Fibroblast of the aortic adventitia (primary cell): ENCODE measurements at places on chromosomes 3 and 15. TPM values are rescaled to one million over a fixed set of nuclear protein-coding genes. Genes with fewer than 3 reads are reported as not detected.

DNA sequence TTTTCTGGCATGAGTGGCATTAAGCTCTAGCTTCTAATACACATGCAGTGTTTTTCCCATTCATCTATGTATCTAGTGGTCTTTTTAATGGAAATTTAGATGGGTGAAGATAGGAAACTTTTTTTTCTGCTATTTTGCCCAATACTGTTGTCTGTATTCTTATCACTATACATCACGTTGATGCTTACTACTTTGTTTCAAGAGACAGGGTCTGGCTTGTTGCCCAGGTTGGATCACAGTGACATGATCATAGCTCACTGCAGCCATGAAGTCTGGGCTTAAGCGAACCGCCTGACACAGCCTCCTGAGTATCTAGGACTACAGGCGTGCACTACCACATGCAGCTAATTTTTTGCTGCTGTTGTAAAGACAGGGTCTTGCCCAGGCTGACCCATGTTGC, 84.6 kb downstream of the PEAK1 start:
- DNase-seq = peak; percentile 40

DNA sequence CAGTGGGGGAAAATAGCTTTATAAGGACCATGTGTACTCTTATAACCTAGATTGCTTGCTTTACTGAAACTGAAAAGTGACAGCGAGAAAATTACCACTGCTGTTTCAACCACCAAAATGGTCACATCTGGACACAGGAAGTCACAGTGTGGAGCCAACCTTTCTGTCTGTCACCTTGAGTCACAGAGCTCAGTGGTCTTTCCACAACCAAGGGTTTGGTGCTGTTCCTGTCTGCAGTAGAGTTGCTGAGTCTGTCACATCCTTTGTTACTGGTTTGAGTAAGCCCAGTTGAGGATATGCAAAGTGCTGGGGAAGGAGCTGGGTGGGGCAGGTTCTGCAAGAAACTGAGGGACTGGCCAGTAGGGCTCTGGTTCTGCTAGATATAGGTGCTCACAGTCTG, 139.1 kb upstream of the EIF1B start:
- DNase-seq = no peak

DNA sequence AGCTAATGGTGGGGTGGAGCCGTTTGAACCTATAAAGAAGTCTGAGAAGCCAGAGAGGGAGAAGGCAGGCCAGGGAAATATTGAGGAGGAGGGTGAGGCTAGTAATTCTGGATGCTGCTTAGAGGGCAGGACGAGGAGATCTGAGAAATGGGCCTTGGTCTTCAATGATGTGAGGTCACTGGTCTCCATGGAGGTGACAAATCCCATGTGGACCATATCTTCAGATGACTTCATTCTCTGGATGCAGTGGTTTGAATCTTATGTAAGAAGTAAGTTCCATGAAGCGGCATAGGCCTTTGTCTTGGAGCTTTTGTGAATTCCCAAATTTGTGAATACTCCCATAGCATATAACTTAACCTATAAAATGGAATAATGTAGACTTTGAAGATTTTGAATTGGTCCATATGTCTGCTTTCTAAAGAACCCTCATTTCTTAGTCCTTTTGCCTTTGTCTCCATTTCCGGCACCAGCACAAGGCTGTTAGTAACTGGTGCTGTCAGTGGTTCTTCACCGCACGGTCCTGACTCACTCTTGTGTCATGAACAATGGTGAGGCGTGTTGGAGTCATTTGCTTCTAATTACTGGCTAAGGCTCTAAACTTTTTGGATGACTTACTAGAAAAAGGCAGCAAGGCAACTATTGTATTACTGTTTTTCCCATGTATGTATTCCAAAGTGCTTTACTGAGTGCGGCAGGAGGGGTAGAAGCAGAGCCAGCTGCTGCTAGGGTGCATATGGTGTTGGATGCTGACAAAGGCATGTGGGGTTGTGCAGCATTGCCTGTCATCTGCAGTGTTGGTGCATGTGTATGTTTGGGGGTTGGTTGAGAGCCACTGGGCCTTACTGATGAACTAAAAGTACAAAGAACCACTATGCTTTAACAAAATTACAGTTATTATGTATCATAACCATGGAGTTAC, 279.3 kb upstream of the C2CD4B start:
- DNase-seq = peak; percentile 98

GRCh38 chr3:31086698-31087097, 192.2 kb upstream of the GADL1 start:
- DNase-seq = no peak

DNA sequence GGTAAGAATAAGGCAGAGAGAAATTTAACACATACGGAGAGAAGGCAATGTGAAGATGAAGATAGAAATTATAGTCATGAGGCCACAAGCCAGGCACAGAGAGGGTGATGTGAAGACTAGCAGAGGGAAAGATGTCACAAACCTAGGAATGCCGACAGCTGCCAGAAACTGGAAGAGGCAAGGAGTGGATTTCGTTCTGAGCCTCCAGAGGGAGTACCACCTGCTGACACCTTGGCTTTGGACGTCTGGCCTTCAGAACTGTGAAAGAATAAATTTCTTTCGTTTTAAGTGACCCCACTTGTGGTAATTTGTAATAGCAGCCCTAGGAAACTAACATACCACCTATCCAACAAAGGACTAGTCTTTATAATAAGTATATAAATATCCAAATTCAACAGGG, 5.0 kb upstream of the SGO1 start:
- DNase-seq = no peak

GRCh38 chr3:40713306-40713705, 188.5 kb downstream of the ZNF621 start:
- DNase-seq = no peak

DNA sequence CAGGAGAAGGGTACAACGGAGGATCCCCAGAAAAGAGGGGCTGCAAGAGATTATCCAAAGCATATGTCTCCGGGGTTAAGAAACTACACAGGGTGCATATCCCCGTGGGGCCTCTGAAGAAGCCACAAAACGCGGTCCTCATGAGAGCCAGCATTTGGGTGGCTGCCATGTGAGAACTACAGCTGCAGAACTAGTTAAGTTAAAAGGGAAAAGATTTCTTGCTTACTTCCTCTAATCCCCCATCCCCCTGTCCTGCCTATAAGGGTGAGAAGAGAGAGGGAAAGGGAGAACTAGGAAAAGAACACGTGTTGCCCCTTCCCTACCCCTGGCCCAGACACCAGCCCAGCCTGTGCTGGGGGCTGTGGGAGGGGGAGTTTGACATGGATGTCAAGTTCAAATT, 70.4 kb upstream of the PCSK6 start:
- DNase-seq = no peak

DNA sequence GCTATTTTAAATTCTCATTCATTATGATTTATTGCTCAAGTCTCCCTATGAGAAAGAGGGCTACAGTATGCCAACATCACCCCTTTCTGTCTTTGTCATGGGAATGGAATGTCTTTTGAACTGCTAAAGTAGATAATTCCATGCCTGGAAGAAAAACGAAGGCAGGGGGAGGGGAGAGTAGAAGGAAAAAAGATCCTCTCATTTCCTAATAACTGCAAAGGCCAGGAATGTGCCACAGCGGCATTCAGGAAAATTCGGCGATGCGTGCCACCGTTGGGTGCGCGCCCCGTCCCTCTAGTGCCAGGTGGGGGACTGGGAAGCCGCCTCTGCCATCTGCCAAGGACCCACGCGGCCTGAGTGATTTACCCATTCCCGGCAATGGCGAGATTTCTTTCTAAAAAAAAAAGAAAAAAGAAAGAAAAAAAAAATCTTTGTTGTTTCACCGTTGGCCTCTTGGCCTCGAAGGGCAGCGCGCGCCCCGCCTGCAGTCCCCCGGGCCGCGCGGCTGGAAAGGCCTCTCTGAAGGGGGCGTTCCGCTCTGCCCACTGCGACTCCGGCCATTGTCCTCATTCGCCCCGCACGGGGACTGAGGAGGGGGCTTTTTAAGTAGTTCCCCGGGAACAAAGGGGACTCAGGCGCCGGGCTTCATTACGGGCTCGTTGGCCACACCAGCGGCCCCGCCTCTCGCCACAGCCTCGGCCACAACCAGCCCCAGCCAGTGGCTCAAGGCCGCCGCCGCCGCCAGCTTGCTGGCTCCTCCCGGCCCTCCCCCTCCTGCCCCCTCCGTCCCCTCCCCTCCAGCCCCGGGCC, 54.5 kb downstream of the CPN2 start:
- DNase-seq = peak; percentile 92

DNA sequence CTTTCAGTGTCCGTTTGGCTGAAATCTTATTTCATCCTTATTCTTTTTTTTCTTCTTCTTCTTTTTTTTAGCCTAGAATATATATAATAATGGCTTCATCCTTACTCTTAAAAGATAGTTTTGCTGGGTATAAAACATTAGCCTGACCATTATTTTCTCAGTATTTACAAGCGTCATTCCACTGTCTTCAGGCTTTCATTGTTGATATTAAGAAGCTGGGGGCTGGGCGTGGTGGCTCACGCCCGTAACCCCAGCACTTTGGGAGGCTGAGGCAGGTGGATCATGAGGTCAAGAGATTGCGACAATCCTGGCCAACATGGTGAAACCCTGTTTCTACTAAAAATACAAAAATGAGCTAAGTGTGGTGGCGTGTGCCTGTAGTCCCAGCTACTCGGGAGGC, 10.6 kb downstream of the ZNF710 start:
- DNase-seq = no peak

DNA sequence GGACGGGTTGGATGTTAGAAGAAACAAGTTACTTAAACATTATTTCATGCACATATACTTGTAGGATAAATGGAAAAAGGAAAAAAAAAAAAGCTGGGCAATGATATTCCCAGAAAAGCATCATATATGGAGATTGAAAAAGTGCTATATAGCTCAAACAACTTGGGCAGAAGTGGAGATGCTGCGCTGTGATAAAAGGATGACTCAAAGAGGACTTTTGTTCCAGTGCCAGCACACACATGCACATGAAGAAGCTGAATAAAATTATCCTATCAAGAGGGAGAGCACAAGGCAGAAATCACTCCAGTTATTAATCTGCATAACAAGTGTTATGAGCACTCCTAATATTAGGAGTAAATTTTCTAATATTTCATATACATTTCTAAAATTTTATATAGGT, 30.9 kb downstream of the FRMD4B start:
- DNase-seq = peak; percentile 5

GRCh38 chr15:57386976-57387375, 10.7 kb downstream of the CGNL1 start:
- no peak for DNase-seq

DNA sequence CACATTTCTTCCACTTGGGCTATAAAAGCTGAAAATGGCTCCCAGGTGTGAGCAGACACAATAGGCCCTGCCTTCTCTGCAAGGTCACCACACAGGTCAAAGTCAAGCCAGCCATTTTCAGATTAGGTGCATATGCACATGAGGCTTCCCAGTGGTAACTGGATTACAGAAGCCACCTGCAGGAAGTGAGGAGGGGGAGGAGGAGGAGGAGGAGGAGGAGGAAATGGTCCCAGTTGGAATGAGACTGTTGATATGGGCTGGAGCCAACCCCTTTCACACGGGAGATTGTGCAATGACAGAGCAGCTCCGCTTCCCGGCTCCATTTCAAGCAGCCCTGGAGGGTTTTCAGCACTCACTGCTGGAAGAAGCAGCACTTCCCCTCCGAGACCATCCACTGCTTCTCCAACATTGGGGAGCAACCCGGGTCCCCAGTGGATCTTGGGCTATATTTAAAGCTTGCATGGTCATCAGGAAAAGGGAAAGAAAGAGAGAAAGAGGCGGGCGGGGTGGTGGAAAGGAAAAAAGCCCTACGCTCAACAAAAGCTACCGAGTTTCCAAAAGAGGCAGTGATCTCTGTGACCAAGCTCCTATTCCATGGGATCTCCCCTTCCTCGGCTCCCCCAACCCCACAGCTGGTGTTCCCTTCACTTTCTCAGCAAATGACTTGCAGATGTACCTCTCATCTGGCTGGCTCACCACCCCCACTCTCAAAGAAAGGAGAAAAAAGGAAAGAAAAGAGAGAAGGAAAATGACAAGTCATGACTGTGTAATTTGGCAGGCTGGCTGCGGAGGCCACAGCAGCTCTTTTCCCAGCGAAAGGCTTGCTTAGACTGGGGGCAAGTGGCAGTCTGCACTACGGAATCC, 58.3 kb downstream of the LRIG1 start:
- peak; percentile 90 for DNase-seq

DNA sequence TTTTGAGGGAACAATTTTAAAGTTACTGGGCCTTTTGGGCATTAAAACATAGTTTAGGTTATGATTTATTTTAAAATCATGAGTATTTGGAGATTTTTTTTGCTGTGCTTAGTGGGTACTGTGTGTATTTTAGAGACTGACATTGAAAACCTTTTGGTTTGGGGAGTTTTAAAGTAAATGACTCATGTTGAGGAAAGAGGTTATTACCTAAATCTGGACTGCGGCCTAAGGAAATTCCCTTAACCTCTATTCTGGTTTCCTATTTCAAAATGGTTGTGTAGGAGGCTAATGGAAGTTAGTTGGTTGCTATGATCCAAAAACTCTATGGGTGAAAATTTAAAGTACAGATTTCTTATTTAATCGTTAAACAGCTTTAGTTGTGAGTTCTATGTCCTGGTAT, 57.3 kb upstream of the DPH6 start:
- DNase-seq = peak; percentile 69

DNA sequence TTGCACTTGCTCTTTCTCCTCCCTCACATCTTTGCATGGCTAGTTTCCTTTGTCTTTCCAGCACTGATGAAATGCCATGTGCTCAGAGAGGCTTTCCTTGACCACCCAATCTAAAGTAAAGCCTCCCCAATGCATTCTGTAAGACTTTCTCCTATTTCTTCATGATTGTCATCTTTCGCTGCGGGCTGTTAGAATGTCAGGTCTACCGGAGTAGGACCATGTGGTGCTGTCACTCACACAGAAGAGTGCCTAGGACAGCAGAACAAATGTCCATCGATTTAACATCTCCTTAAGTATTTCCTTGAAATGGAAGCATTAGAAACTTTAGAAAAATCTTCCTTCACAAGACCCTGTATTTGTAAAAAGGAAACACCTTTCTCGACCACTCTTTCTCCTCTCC, 99.9 kb upstream of the TMC3 start:
- no peak for DNase-seq

COL8A1 gene
- 24.3 and 25.1 TPM in 2 replicates for total RNA-seq

PRSS50 gene
- total RNA-seq = not detected in 2 replicates

ROPN1 gene
- total RNA-seq = not detected in 2 replicates

KCTD6 gene
- total RNA-seq = 17.8 and 17.9 TPM in 2 replicates

PCLAF gene
- total RNA-seq = 6.6 and 56.7 TPM in 2 replicates

SMCO1 gene
- not detected in 2 replicates for total RNA-seq

CD276 gene
- total RNA-seq = 87.3 and 121 TPM in 2 replicates

HHLA2 gene
- not detected in 2 replicates for total RNA-seq

TMC3 gene
- total RNA-seq = under 0.01 TPM in 1 of 2 replicates, not detected in the other

GOLGA8M gene
- 1.2 TPM in 1 of 2 replicates, not detected in the other for total RNA-seq

COL6A5 gene
- total RNA-seq = under 0.01 TPM in 1 of 2 replicates, not detected in the other

RLBP1 gene
- total RNA-seq = not detected in 2 replicates

RPS27L gene
- 92.0 and 193 TPM in 2 replicates for total RNA-seq
